Inflammatory macrophage treated with lipopolysaccharide for 4 hours (primary cell): ENCODE measurements at places on chromosomes 16 and 17.

DNA sequence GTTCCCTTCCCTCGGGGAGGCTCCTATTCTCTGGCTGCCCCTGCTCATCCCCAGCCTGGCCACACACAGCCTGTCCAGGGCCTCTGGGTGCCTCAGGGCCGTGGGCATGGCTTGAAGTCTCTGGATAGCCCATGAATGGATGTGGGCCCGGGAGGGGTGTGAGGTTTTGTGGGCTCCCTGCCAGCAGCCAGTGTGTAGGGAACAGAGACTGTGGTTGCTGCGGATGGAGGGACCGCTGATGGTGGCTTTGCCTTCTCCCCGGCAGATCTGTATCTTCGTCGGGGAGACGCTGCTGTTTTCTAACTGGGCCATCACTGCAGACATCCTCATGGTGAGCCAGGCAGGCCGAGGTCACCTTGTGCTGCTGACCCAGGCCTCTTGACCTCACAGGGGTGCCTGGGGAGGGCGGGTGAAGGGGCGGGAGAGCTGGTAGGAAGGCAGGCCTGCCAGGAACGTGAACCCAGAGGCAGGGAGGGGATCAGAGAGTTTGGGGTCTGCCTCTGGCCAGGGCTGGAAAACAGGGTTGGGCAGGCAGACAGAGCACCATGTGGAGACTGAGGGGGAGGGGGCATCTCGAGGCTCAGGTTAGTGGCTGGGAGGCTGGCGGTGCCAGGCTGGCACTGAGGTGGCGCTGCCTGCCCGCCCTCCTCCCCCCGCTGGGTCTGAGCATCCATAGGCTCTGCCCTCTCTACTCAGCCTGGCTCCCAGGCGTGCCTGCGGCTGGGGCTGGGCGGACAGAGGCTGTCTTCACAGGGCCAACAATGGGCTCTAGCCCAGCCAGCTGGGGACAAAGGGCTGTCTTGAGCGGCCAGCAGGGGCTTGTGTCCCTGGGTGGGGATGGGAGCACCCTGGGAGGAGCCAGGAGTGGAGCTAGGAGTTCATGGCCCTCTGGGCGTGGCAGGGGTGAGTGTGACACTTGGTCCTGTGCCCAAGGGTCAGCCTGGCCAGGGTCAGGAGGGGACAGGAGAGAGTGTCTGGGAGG lies 21.4 kb downstream of the MYBBP1A start:
- DNase-seq, result no peak

GRCh38 chr17:64920026-64920418 lies 744 bp upstream of the LRRC37A3 start:
- no peak for DNase-seq

GRCh38 chr17:45234641-45235415 lies 13.1 kb downstream of the FMNL1 start:
- DNase-seq, result peak; percentile 55

DNA sequence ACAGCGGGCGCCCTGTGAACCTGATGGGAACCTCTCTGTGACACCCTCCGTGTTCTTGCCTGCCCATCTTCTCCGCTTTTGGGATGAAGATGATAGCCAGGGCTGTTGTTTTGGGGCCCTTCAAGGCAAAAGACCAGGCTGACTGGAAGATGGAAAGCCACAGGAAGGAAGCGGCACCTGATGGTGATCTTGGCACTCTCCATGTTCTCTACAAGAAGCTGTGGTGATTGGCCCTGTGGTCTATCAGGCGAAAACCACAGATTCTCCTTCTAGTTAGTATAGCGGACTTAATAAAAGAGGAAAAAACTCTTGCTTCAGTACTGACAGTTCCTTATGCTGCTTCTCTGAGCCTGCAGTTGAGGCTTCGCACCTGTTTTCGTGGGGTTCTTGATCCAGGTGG lies 10.5 kb downstream of the CDK5RAP3 start:
- DNase-seq, result no peak

DNA sequence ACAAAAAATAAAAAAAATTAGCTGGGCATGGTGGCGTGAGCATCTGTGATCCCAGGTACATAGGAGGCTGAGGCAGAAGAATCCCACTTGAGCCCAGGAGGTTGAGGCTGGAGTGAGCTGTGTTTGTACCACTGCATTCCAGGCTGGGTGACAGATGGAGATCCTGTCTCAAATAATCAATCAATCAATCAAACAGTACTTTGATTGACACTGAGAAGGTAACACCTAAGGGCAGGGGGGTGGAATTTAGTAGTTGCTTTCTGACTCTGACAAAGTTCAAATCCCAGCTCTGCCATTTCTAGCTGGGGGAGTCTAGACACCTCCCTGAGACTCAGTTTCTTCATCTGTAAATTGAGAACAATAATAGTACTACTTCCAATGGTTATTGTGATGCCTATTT lies 12.0 kb downstream of the SSH2 start:
- no peak for DNase-seq

DNA sequence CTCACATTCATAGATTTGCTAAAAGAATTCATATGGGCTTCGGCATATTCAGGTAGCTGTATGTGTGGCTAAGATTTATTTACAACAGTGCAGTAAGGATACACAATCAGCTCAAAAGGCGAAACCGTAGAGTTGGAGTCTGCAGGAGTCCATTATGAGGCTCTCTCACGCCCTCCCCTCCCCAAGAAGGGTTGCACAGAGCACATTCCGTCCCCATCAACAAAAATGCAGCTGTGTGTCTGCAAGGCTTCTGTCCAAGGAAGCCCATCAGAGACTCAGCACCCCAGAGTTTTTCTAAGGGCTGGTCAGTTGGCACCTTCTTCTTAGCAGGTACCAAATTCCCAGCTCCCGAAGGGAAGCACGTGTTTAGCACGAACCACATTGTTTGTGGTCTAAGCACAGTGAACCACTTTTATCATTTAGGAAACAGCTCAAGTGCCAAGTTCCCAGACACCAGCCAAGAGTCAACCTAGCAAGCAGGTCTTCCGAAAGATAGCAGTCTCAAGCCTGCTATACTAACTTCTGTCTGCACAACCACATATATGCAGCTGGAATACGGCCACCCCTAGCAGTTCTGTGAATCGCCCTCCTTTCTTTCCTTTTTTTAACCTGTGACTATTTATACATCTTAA lies 28.5 kb upstream of the MEAK7 start:
- no peak for DNase-seq

- no peak for DNase-seq
Measured at GRCh38 chr16:78154729-78155461, 55.4 kb downstream of the WWOX start.
